ENCODE measurements at places on chromosomes 6 and 20.

GRCh38 chr20:6718662-6719368 is 48.7 kb upstream of the BMP2 start:
- no peak for DNase-seq

- DNase-seq: no peak
Observed at GRCh38 chr20:61891916-61892649, 173.6 kb downstream of the TAF4 start.

DNA sequence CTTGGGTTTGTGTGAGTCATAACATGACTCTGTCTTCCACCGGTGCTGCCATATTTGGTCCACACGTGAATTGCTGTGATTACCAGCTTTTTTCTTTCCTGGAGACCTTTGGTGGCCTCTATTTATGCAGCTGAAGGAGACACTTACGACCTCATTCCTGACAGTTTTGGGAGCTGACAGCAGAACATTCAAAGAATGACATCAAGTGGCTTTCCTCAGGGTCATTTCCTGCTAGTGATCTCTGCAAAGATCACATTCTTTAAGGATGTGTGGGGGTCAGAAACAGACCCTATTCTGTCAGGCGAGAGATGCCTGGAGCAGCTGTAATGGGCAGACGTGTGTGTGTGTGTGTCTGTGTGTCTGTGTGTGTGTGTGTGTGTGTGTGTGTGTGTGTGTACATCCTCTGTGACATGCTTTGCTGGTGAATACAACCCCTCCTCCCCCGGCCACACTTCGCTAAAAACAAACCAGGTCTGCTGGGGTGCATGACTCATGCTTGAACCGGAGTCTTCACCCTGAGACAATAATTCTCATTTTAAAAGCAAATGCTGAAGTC is 115.6 kb downstream of the TMEM170B start:
- DNase-seq: no peak

- DNase-seq: no peak
Observed at GRCh38 chr6:42831237-42831636, 48.2 kb upstream of the RPL7L1 start.

- no peak for DNase-seq
Observed at GRCh38 chr20:1947535-1947846, 46.4 kb downstream of the PDYN start.

DNA sequence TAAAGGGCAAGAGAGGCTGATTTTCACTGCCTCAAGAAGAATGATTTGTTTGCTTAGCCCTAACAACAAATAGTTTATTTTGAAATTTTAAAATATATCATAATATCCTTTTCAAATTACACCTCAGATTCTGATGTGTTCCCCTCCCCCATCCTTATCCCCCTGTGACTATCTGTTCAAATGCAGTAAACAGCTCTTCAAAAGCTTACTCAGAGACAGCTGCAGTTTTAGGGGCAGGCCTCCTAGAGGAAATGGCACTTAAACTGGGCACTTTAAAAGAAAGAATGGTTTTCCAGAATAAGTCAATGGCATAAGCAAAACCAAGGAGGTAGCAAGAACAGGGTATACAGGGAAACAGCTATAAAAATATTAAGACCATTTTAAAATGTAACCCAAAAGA is 118.6 kb upstream of the UST start:
- DNase-seq: no peak

DNA sequence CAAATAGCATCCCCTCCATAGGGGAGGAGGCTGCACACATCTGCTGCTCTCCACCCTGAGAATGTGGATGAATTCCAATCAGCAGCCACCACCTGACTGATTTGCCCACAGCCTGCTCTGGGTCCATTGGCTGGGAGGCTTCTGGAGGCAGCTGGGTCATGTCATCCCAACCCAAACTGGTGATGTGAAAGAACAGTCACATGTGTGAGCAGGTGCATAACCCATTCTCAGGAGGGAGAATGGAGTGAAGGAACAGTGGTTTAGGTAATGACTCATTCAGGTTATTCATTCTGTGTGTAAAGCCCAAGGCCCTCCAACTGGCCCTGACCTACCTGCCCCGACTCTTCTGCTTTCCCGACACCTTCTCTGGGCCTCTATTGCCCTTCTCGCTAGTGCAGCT is 90.9 kb upstream of the GCM1 start:
- DNase-seq: no peak

DNA sequence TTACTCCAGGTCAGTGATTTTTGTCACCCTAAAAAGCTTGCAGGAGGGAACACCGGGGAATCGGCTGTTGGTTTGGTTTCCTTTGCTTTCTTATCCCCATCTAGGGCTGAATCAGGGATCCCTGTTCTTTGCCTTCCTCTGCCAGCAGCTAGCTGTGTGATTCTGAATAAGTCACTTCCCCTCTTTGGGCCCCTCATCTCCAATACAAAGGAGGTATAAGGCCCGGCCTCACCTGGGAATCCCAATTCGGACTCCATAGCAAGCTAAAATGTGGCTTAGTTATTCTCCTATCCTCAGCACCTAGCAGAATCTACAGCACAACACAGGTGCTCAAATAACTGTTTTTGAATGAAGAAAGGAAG is 18.5 kb upstream of the ARMC12 start:
- DNase-seq: no peak

GRCh38 chr6:50815436-50816114 is 3.1 kb upstream of the TFAP2B start:
- peak; percentile 2 for DNase-seq

- DNase-seq: peak; percentile 40
Observed at GRCh38 chr6:142478117-142478516, 176.3 kb downstream of the ADGRG6 start.

GRCh38 chr20:24823989-24824693 is 124.9 kb upstream of the CST7 start:
- DNase-seq: no peak

GRCh38 chr6:4647414-4648365 is 128.5 kb upstream of the CDYL start:
- no peak for DNase-seq

- no peak for DNase-seq
Observed at GRCh38 chr6:30741789-30742315, 635 bp downstream of the FLOT1 start.

DNA sequence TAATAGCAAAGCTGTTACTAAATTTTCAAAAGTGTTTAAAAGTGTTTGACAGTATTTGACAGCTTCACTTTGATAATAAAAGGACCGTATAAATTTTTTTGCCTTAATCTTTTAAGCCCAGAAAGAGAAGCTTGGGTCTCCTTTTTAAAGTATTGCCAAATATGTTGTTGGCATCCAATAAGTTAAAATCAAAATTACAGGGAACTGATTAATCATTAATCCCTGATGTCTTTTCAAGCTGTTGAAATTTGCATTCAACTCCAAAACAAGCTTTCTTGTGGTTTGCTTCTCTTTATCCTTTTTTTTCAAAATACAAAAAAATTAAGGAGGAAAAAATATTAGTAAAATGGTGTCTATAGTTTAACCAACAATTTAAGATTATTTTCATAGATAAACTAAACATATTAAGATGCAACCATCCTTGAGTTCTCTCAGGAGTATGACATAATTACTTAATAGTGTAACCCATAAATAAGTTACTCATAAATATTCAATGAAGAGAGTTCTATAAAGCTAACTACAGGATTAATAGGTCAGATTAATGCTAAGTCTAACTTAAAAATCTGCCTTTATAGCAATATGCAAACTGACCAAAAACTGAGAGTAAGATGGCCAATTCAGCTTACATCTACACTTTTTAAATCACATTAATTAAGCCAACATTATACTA is 27.0 kb upstream of the CALHM6 start:
- no peak for DNase-seq

DNA sequence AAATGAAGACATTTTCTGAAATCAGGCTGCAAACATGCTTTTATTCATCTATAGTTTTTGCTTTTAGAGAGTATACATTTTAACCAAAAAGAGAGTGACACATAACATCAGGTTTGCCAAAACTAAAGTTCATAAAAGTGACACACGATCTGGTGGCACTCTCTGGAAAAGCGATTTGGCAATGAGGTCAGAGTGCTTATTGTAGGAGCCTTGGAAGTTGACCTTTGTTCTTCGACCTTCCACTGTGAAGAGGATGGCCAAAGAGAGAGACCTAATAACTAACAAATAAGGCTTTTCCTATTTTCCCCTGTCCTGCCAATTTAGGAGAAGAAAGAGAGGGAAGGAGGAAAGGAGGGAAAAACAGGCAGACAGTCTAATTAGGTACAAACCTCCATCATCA is 230.1 kb downstream of the SIM1 start:
- DNase-seq: no peak

DNA sequence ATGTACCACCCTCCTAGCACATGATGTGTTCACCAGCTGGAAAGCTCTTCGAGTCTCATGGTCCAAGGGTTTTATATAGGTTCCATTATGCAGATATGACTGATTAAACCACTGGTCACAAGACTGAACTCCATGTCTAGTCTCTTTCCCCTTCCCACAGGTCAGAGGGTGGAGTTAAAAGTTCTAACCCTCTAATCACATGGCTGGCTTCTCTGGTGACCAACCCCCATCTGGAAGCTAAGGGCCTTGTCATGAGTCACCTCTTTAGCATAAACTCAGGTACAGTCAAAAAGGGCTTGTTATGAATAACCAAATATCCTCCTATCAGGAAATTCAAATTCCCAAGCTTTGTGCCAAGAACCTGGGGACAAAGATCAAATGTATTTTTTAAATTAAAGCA is 52.0 kb upstream of the KLHL31 start:
- DNase-seq: no peak

DNA sequence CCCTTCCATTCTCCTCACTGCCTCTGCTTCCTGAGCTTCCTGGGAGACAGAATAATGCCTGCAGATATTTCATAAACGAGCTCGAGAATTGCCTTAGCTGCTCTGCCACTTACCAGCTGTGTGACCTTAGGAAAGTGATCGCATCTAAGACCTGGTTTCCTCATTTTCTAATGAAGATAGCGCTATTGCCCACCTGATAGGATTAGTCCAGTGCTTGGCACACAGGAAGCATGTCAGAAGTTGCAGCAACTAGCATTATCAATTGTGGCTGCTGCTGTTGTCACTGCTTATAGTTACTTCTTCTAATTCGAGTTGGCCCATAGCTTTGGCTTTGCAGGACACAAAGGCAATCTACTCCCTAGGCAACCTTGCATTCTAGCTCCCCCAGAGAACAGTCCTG is 305.5 kb upstream of the SGK1 start:
- no peak for DNase-seq

DNA sequence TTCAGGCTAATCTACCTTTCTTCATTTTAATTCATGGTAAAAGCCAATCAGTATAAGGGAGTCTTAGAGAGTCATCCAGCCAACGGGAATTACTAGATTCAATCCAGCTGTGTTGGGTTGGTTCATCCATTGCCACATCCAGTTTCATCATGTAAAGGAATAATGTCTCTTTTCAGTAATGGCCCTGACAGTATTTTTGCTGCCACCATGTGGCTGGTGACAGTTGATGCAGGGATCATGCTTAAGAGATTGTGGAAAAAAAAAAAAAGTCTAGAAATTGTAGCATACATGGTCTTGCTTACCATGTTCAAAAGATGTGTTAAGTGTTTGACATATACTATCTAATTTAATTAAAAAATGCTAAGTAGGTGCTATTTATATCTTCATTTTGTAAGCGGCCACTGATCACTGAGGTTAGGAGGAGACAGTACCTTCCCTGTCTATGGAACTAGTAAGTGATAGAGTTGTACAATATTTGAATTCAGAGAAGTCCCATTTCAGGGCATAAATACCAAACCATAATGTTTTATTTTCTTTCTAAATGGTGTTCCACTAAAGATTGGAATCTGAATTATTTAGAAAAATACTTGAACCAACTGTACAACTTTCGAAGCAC is 135.9 kb downstream of the KHDRBS2 start:
- DNase-seq: no peak

DNA sequence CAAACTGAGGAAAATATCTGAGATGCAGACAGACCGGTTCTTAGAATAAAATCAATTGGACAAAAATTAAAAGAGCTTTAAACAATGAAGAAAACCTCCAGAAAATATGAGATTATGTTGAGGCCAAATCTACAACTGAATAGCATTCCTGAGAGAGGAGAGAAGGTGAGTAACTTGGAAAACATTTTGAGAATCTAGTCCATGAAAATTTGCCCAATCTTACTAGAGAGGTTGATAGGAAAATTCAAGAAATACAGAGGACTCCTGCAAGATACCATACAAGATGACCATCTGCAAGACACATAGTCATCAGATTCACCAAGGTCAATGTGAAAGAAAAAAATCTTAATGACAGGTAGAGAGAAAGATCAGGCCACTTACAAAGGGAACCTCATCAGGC is 437.7 kb upstream of the ADGRB3 start:
- no peak for DNase-seq

DNA sequence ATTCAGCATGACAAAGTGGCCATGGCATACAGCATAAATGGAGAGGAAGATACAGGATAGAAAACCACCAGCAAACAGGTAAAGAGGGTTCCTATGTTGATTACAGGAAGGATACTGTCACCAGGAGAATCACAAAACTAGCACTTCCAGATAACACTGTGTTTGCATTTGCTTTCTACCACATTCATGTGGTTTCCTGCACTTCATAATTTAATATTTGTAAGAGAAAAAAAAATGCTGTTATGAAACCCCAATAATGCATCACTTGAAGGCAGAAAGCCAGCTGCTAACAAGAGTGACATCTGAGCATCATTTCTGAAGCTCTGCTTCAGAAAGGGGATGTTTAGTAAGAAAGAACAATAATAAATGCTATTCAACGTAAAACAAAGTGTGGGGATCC is 106.6 kb downstream of the ATXN1 start:
- DNase-seq: peak; percentile 56

DNA sequence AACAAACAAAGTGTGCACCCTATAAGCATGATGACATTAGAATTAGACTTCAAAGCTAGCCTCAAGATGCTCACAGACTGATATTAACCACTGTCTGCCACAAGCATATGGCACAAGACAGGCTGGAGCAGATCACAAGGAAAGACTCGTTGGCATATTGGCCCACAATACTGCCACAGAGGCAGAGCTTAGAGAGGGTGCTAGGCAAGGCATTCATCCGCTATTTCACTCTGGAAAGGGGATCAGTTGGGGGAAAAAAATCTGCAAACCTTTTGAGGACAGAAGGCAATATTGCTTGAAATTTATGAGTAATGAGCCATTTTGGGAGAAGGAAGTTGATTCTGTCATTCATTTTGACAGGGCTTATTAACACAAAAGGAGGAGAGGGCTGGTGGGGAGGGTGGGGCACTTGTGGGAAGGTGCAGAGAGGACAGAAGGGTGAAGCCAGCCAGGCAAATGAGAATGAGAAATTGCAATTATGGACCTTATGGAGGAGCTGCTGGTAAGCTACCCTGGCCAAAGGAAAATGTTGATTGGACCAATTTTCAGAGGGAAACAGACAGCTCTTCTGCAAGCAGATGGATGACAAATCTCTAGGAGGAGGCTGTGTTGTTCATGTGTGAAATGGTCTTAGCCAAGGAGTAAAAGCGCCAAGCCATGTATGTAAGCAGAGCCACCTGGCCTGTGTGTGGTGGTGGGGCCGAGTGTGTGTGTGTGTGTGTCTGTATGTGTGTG is 187.7 kb downstream of the GMPR start:
- no peak for DNase-seq

GRCh38 chr6:4124351-4124750 is 11.0 kb downstream of the ECI2 start:
- no peak for DNase-seq

- no peak for DNase-seq
Observed at GRCh38 chr20:37711994-37712964, 18.4 kb downstream of the CTNNBL1 start.

GRCh38 chr6:7392402-7392801 is 2.8 kb downstream of the RIOK1 start:
- no peak for DNase-seq
